ENCODE measurements at places on chromosomes 7 and 10.
A peak's percentile ranks its signal among the peaks of the same experiment; 100 is the strongest.

- no peak for DNase-seq
These were observed 68.7 kb downstream of the NEUROD6 start for GRCh38 chr7:31271641-31272405.

DNA sequence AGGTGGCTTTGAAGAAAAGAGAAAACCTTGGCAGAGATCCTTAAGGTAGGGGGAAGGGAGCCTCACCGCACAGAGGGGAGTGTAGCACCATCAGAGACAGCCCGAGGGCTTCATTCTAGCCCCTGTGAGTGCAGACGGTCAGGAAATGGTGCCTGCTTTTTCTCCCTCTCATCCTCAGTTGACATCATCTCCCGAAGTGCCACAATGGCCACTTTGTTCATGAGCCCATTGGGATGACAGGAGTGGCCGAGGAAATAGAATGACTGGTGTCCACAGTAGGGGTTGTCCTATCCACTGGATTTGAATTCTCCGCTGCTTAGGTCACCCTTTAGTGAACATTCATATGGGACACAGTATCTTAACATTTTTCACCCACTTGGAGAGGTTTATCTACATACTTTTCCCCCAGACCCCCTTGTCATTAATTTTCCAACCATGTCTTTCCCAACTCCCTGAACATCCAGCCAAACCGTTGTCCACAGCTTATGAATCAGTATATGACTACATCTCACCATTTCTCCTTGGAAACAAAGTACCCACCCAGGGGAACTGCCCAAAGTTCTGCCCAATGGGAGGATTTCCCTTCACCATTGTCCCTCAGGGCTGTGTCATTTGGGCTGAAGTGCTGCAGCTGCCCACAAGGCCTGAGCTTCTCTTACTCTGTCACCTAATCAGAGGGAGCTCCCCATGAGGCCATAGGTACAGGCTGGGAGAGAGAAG is 108.8 kb downstream of the ADCY1 start:
- no peak for DNase-seq

DNA sequence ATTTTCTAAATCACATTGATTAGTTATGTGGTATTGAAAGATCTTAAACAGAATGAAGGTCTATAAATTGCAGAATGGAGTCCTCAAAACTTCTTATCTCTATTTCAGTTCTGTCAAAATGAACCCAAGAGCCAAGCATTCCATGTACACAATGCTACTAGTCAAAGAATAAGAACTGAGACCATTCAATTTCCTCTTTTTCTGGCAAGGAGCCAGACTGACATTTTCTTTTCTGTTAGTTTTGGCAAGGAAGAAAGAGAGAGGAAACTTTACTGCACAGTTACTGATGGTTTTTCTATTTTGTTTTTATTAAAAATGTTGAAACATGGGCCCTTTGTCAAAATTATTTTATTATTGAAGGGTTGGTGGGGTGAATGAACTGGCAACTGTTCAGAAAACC is 181.8 kb upstream of the FERD3L start:
- no peak for DNase-seq

- no peak for DNase-seq
These were observed 67.1 kb downstream of the TNS3 start for GRCh38 chr7:47514818-47515217.

- peak; percentile 28 for DNase-seq
These were observed 98.2 kb upstream of the PRKCQ start for GRCh38 chr10:6678211-6678803.

Data from GM13977 (cell line).